Tibial artery (tissue), 4 donors: ENCODE measurements at places on chromosomes 2 and 18.

GRCh38 chr2:202769201-202769600 lies 102.4 kb downstream of the ICA1L start:
- no peak overlapping the region for H3K4me3 ChIP-seq
- H3K27me3 ChIP-seq, result no peaks in the 10 kb centered on the region
- DNase-seq, result no peak

GRCh38 chr18:52670896-52671295 lies 330.9 kb downstream of the DCC start:
- no peak overlapping the region for H3K4me3 ChIP-seq
- H3K4me1 ChIP-seq, result no peaks in the 10 kb centered on the region
- no peaks in the 10 kb centered on the region for H3K36me3 ChIP-seq
- H3K27me3 ChIP-seq, result no peaks in the 10 kb centered on the region
- no peak overlapping the region for H3K27ac ChIP-seq
- no peak for DNase-seq

- H3K4me1 ChIP-seq, result no peaks in the 10 kb centered on the region
- no peaks in the 10 kb centered on the region for H3K36me3 ChIP-seq
- H3K27me3 ChIP-seq, result no peaks in the 10 kb centered on the region
- DNase-seq, result no peak
- H3K4me3 ChIP-seq, result no peak overlapping the region
Measured at GRCh38 chr2:85954590-85955458, 66.0 kb upstream of the ST3GAL5 start.

DNA sequence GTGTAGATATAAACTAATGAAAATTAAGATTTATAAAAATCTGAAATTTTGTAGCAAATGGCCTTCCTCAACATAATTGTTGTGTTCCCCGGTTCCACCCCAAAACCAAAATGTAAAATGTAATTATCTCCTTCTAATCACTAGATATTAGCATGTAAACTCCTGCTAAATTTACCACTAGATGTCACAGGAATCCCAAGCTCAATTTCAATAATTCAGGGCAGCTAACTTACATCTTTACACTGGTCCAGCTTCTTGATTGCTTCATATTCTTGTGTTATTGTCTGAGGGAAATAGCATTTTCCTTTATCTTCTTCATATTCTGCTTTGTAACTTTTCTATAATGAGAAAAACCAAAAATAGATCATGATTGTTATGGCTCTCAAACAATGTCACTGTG lies 42.6 kb downstream of the NEB start:
- H3K27ac ChIP-seq, result no peak overlapping the region
- no peak for DNase-seq
- H3K4me1 ChIP-seq, result no peaks in the 10 kb centered on the region

DNA sequence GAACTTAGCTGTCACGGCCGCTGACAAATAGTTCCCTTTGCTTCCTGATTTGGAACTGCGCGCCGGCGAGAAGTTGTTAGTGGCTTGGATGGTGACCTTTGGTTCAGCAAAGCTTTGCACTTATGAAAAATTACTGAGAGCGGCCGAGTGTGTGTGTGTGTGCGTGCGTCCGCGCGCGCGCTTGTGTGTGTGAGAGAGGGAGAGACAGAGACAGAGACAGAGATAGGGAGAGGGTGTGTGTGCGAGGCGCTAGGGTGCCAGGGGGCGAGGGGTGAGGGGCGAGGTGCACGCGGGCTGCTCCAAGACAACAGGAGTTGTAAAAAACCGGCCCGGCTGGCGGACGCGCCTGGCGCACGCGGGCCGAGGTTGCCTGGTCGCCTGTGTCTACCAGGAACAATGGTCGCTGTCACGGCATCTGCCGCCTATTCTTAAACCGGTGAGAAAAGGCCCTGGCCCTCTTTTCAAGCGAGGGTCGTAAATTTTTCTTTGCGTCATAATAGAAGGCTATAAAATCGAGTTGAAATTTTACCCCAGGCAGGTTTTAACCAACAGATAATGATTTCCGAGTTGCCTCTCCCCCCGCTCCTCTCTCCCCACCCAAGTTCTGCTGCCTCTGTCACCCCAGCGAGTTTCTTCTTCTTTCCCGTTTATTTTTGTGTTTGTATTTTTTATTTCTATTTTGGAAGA lies 535 bp downstream of the HOXD3 start:
- DNase-seq, result no peak
- H3K36me3 ChIP-seq, result peaks cover 6% of the 10 kb centered on the region
- peaks cover 38% of the 10 kb centered on the region for H3K4me1 ChIP-seq
- H3K27me3 ChIP-seq, result peaks cover 70% of the 10 kb centered on the region
